ENCODE measurements at places on chromosomes 12 and 14.
A peak's percentile ranks its signal among the peaks of the same experiment; 100 is the strongest.

- DNase-seq = no peak
These were observed 22.7 kb downstream of the YY1 start for GRCh38 chr14:100261621-100262020.

DNA sequence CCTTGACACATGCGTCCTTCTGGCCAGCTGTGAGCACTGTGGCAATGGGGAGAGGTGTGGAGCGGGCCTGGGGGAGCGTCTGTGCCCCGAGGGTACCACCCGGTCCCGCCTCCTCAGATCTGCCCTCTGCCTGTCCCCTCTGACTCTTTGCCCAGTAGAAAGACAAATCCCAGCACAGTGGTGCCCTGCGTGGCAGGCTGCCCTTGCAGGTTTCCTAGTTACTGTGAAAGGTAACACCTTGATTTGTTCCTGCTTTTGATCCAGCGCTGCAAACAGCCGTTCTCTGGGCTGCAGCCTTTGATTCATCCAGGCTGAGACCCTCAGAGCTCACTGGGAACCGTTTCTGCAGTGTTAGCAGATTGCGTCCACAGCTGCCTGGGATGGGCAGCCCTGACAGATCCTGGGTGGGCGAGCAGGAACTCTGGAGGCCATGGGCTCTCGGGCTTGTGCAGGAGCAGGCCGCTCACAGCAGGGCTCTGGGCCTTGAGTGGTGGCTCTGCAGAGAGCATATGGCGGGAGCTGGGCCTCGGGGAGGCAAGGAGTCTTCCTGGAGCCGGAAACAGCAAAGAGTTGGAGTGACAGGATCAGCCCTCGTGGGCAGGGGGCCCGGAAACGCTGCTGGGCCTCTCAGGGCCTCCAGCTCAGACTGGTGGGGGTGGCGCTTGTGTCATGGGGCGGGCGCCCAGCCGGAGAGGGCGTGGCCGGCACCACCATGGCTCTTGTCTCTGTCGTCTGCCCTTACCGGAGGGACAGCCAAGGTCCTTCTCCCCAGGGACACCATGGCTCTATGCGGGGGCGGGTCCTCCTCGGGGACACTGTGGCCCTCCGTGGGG lies 16.6 kb downstream of the FBRSL1 start:
- peak; percentile 45 for DNase-seq

DNA sequence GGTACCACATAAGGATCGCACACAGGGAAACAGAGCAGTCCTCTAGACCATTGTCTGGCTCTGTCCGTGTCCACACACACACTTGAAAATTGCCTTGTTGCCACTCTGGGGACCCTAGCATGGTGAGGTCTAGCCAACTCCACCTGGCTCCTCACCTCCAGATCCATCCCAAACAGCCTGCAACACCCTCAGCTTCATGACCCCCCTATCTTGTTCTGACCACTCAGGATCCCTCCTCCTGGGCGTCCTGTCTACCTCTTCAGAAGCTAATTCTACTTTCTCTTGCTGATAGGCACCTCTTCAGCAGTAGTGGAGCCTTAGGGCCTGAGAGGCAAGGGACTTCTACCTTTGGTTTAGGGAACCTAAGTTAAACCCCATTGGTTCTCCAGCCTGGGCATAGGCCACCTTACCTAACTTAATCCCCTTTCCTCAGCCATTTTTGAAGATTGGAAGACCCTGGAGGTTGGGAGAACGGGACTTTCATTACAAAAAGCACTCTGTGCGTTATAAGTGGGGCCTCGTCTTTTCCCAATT lies 697 bp upstream of the HOXC5 start:
- no peak for DNase-seq

DNA sequence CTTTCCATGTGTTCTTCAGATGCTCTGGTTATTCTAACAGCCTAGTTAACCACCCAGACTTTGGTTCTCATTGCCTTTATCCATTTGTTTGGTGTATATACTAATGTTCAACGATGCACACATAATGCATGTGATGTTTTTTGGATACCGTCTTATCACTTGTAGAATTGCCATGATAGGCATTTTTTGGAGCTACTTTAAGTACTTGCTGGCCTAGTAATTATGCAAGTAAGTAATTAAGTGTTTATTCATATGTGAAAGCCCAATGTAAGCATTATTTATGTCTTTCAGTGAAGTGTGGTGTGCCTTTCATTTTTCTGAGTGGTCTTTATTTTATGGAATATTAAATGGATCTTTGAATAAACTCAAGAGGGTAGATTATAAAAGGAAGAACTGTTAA lies 14.2 kb downstream of the RAP1B start:
- no peak for DNase-seq

- peak; percentile 65 for DNase-seq
These were observed 8.7 kb upstream of the GPR19 start for GRCh38 chr12:12704593-12705230.

- DNase-seq = no peak
These were observed 18.7 kb upstream of the MLEC start for GRCh38 chr12:120668091-120668867.

- no peak for DNase-seq
These were observed 15.9 kb downstream of the MMP17 start for GRCh38 chr12:131844140-131844539.

- DNase-seq = no peak
These were observed 592.2 kb downstream of the NRXN3 start for GRCh38 chr14:78762331-78762730.

- no peak for DNase-seq
These were observed 9.8 kb downstream of the RBP5 start for GRCh38 chr12:7118881-7119280.

- no peak for DNase-seq
These were observed 527 bp downstream of the CAMKK2 start for GRCh38 chr12:121295746-121296617.

GRCh38 chr12:102883204-102883799 lies 33.7 kb downstream of the PAH start:
- peak; percentile 9 for DNase-seq

DNA sequence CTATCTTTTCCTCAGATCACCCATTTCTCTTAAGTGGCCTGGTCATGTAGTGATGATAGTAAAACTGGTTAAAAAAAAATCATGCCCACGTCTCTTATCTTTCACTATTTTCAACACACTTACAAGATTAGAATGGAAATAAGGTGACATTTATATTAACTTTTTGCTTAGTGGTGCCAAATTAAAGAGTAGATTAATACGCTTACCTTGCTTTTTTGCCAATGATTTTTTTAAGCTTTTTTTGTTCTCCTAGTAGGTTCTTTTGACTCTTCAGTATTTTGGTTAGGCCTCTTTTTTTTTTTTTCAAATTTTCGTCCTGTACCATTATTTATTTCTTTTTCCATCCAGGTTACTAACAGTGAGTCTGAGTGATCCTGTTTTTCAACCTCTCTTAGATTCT lies 147.9 kb downstream of the PTCSC3 start:
- no peak for DNase-seq

- DNase-seq = no peak
These were observed 2.9 kb downstream of the CAMKK2 start for GRCh38 chr12:121293603-121294002.

DNA sequence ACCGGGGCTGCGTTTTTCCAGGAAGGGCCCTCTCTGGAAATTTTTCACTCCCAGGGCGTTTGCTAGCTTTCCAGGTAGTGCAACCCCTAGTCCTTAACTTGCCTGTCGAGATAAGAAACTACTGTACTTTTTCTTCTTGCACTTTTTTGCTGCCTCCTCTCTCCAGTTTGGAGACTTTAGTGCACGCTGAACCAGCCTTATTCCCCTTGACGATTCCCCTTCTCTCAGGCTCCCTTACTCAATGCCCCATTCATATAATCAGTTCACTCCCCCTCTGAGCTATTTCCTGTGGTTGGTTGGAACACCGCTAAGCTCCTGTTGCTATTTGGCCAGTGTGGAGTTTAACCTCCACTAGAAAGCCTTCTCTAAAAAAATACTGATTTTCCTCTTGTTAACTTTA lies 682 bp downstream of the CREBL2 start:
- DNase-seq = peak; percentile 3

- no peak for DNase-seq
These were observed 42.6 kb downstream of the SLCO1A2 start for GRCh38 chr12:21292111-21292510.

- no peak for DNase-seq
These were observed 2.5 kb downstream of the CARMIL3 start for GRCh38 chr14:24054324-24054641.

DNA sequence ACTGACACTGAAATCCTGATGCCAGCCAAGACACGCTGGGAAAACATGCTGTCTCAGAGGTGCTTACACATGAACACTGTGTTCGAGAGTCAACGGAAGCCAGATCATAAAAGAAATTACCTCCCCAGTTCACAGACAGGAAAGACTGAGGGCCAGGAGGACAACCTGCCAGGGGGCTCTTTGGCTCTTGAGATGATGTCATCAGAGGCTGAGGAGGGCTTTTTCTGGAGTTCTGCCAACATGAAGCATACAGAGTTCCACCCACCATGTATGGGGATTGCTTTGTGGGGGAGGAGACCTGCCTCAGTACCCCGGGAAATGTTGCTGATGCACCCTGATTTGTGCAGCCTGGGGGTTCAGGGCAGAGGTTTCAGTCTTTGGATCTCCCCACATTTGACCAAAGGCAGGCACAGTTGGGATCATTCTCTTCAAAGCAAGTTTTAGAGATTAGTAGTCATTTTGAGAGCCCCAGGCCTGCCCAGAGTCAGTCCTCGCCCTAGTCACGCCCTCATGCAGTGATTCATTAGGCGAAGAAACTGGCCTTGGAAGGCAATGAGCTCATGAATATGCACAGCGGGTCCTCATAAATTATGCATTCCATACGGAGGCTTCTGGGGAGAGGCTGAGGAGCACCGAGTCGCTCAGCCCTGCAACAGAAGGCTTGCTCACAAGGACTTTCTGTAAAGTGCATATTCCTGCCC lies 34.9 kb upstream of the EML1 start:
- no peak for DNase-seq

GRCh38 chr12:52204095-52204930 lies 12.5 kb upstream of the KRT80 start:
- no peak for DNase-seq

GRCh38 chr14:77222546-77223225 lies 41.1 kb downstream of the TMEM63C start:
- no peak for DNase-seq

GRCh38 chr12:93087840-93088610 lies 158.9 kb upstream of the EEA1 start:
- no peak for DNase-seq

DNA sequence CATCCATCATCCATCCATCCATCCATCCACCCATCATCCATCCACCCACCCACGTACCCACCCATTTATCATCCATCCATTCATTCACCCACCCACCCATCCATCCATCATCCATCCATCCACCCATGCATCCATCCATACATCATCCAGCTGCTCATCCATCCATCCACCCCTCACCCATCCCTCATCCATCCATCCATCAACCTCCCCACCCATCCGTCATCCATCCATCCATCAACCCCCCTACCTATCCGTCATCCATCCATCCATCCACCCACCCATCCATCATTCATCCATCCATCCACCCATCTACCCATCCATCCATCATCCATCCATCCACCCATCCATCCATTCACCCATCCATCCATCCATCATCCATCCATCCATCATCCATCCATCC lies 306.2 kb upstream of the SFSWAP start:
- DNase-seq = no peak

DNA sequence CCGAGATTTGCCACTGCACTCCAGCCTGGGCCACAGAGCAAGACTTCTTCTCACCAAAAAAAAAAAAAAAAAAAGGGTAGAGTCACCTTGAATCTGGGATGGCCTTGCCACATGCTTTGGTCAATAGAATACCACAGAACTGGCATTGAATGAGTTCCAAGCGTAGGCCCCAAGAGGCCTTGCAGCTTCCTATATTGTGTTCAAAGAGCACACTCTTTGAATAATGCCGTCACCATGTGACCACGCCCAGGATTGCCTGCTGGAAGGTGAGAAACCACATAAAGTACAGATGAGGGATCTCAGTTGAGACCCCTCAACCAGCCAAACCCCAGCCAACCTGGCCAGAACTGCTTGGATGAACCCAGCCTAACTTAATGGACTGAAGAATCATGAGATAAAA lies 239.2 kb upstream of the AMIGO2 start:
- no peak for DNase-seq

- DNase-seq = no peak
These were observed 71.6 kb downstream of the ZNF641 start for GRCh38 chr12:48279101-48279500.

- peak; percentile 45 for DNase-seq
These were observed 2.5 kb downstream of the SCN8A start for GRCh38 chr12:51593539-51593938.

- no peak for DNase-seq
These were observed 121.3 kb downstream of the PDE3A start for GRCh38 chr12:20489645-20490044.

- no peak for DNase-seq
These were observed 30.2 kb downstream of the NUDT4 start for GRCh38 chr12:93407963-93408283.

- DNase-seq = no peak
These were observed 187.3 kb downstream of the CAND1 start for GRCh38 chr12:67456431-67456901.

DNA sequence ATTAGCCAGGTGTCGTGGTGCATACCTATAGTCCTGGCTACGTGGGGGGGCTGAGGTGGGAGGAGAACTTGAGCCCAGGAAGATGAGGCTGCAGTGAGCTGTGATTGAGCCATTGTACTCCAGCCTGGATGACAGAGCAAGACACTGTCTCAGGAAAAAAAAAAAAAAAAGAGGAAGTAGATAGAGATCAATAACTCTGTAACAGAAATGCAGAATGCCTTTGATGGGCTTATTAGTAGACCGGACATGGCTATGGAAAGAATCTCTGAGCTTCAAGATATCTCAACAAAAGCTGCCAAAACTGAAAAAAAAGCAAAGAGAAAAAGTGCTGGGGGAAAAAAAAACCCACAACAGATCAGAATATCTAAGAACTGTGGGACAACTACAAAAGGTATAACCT lies 37.5 kb downstream of the GPR68 start:
- DNase-seq = no peak

DNA sequence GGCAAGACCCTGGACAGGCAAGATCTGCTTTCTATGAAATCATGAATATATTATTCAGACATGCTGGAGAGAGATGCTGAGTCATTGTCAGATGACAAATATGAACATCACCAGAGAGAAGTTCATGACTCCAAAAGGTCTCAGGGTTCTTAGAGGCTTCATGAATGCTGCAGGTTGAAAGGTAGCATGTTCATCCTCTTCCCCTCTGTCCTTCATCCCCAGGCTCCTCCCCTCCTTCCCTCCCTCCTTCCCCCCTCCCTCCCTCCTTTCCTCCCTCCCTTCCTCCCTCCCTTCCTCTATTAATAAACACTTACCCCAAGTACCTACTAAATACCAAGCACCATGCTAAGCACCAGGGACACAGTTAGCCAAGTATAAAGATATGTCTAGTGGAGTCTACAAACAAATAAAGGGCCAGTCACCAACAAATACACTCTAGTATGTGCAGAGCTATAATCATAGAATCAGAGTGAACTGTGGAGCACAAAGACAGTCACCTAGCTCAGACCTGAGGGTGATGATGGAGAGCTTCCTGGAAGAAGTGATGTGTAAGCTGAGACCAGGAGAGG lies 46.2 kb downstream of the RPH3A start:
- DNase-seq = no peak

DNA sequence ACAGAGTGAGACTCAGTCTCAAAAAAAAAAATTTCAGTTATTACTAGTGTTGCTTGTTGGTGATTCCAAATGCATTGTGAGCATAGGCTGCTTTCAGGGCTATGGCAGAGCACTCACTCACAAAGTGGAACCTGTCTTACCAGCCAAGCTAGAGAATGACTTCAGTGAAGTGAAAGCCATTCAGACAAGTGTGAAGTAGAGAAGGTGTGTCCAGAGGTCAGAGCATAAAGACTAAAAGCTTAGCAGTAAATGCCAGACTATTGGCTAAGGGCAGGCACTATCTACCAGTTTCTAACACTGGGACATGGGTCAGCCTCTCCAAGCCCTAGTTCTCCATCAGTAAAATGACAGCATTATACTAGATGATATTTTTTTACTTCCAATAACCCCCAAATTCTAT lies 12.7 kb downstream of the PPP1R36 start:
- no peak for DNase-seq
